ENCODE measurements at places on chromosomes 4 and X.

- DNase-seq = no peak
These were observed 56.0 kb downstream of the TASL start for GRCh38 chrX:30521440-30522182.

- no peak for DNase-seq
These were observed 14.9 kb downstream of the PNMA6F start for GRCh38 chrX:153306527-153307115.

GRCh38 chr4:122784261-122784660, 42.4 kb upstream of the FGF2 start:
- no peak for DNase-seq

GRCh38 chr4:3781193-3781886, 15.2 kb downstream of the ADRA2C start:
- DNase-seq = no peak

- no peak for DNase-seq
These were observed 890 bp downstream of the RASSF6 start for GRCh38 chr4:73619346-73619745.

- DNase-seq = no peak
These were observed 417.9 kb downstream of the FAT4 start for GRCh38 chr4:125732632-125733031.

DNA sequence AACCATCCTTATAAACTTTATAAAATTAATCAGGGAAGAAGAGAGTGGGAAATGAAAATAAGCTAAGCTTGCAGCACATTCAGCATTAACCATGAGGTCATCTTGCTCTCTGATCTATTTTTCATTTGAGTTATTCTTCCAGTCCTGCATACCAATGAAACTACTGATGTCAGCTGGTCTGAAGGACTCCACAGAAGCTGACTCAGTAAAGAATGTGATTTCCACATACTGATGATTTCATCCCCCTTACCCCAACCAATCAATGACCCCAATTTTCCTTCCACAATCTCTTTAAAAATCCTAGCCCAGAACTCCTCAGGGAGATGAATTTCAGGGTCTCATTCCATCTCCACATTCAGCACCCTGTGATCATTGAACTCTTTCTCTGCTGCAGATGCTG, 18.8 kb upstream of the DSPP start:
- DNase-seq = no peak

DNA sequence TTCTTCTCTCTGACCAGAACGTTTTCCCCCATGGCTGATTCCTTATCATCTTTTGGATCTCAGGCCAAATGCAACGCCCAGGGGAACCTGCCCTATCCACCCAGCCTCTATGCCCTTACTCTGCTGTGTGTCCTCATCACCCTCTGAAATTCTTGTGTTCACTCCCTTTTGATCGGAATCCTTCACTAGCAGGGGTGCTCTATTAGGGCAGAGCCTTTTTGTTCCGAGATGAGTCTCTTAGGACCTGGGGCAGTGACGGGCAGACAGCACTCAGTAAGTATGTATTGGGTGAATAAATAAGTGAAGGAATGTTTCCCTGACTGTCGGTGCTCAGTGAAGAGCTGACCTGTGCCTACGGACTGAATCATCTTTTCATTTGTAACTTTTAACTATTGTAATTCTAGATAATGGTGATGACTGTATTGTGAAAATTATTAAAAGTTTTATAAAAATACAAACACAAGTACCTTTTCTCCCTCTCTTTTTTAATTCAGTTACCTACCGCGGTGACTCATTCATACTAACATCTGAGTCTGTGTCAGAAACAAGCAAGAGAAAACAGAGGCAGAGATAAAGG, 4.8 kb upstream of the TENM3 start:
- DNase-seq = no peak

DNA sequence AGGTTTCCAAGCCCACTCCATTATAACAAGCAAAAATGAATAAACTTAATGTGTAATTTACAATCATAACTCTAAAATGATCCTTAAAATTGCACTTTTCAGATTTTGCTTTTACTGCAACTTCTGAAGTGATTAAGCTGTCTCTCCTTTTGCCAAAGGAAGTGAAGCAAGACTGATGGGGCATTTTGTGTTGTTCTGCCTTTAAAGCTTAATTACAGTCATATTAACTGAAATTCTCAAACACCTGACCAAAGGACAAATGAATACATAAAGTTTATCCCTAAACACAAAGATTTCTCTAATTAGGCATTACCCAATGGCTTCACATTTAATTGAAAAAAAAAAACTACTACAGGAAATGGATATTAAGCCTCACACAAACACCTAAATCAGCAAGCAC, 101.8 kb downstream of the ATP11C start:
- no peak for DNase-seq

GRCh38 chrX:71103110-71103983, 3.2 kb downstream of the CXorf65 start:
- DNase-seq = no peak

- no peak for DNase-seq
These were observed 26.8 kb upstream of the SOD3 start for GRCh38 chr4:24768604-24769003.

DNA sequence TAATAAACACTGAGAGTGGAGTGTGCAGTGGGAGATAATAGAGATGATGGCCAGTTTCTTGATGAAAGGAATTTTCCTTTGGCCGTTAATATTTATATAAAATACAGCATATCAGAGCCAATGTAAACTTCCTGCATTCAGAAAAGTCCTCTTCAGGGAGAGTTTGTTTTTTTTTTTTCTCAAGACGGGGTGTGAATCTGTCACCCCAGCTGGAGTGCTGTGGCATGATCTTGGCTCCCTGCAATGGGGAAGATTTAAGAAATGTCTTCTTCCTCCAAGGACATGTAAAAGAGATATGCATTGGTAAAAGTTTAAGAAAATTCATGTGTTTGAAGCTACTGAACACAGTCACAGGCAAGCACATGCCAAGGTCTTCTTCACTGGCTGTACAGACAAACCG, 25.4 kb upstream of the TBC1D9 start:
- no peak for DNase-seq

DNA sequence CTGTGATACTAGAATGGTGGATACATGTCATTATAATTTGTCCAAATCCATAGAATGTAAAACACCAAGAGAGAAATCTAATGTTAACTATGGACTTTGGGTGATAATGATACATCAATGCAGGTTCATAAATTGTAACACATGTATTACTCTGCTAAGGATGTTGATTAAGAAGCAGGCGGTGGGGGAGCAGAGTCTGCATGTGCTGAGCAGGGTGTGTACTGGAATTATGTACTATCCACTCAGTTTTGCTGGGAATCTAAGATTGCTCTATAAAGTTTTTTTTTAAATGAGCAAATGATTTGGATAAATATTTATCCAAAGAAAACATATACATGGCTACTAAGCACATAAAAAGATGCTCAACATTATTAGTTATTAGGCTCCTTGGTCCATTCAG, 15.0 kb upstream of the MANBA start:
- no peak for DNase-seq

GRCh38 chr4:55367084-55367722, 21.2 kb downstream of the SRD5A3 start:
- no peak for DNase-seq

DNA sequence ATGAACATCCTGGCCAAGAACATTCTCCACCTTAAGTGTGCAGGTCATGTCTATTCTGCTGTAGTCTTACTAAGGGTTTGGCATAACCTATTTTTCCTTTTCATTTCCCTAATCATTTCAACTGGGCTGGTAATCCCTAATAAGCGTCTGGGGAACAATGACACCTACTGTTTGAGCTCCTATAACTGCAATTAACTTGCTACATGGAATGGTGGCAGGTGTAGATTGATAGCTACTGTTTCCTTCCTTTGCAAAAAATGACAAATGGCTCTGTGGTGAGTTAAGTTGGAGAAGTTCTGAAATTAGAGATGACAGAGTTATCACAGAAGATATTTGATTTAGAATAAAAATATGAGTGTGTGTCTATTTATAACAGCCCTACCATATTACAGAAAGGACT, 104.5 kb upstream of the NAP1L5 start:
- DNase-seq = no peak

DNA sequence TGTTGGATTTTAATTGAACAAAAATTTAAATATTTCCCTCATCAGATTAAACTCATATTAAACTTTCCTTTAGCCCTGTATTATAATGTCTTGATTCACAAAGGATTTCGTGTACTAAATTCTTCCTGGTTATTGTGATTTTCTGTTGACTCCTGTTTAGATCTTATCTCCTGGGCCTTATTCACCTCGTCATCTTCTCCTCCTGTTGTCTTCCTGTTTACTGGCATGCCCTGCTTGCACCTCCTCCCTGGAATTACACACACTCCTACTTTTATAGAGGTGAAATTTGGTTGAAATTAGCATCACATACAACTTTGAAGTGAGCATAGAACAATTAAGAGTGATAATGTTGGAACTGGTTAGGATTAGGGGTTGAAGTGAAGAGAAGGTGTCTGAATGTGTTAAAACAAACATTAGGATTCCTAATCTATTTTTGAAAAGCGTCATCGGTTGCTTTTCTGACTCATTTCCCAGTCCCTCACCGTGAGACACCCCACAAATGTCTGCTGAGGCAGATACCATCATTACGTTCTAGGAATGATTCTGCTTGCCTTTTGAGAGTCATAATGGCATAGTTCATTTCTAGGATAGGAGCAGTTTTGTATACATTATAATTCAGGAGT, 32.5 kb downstream of the TLL1 start:
- no peak for DNase-seq

DNA sequence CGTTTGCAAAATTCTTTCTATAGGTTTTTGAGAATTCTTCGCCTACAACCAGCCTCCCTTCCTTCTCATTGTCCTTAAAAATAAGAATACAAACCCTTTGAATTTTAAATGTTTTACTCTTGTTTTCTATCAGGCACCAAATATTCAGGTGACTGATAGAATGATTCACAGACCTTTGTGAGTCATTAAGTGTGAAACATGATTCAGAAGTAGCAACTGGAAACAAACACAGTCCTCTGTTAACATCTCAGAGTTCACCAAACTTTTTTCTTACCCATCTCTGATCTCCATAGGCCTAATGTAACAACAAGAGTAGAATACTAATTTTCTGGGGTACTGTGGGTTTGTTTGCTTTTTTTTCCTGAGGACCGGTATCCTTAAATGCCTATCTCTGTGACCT, 63.4 kb upstream of the MAB21L2 start:
- no peak for DNase-seq

DNA sequence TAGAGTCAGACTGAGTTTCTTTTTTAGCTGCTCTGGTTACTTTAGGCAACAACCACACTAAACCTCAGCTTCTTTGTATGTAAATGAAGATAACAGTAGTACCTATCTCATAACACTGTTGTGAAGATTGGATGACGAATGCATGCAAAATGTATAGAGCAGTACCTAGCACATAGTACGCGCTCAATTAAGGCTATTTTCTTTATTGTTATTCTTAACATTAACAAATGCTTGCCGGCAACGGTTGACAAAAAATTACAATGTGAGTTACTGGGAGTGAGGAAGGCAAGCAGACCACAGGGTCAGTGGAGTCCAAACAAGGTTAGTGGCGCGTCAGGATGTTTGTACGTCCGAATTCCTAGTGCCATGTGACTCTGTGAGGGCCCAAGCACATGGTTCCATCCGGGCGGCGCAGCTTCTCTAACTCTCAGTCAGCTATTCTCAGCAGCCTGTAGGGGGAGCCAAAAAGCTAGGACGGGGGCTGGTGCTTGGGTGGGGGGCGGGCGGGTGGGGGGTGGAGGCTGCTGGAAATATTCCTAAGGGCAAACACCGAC, 821 bp upstream of the NALF2 start:
- DNase-seq = no peak

GRCh38 chr4:182306792-182307507, 63.7 kb downstream of the TENM3 start:
- no peak for DNase-seq

DNA sequence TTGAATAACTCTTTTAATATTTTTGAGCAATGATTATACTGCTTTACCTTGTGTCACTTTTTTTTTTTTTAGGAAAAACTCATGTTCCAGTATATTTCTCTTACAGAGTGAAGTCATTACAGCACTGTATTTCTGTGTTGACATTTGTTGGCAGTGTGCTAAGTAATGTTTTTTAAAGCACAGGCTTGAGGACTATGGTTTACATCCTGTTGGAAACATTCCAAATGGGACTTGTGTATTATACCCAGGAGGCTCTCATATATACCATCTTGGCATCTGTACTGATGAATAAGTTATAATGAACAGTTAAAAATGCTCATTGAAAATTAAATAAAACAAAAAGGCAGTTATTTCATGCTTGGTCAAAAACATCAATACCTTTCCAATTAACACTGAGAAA, 33.8 kb downstream of the CEP44 start:
- no peak for DNase-seq

DNA sequence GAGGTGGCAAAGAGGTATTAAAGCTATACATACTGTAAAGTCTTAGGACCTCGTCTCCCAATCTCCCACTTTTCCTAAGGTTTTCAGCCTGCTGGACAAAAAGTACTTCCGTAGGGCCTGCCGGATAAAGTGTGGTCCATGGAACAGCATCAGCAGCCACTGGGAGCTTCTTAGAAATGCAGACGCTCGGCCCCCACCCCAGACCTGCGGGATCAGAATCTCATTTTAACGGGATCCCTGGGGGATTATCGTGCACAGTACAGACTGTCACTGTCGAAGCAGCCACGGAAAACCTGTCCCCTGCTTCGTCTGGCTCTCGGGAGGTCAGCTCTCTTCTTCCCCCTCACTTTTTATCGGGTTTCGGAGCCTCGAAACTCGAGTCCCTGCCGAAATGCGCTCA, 802 bp downstream of the ADGRG2 start:
- DNase-seq = no peak

DNA sequence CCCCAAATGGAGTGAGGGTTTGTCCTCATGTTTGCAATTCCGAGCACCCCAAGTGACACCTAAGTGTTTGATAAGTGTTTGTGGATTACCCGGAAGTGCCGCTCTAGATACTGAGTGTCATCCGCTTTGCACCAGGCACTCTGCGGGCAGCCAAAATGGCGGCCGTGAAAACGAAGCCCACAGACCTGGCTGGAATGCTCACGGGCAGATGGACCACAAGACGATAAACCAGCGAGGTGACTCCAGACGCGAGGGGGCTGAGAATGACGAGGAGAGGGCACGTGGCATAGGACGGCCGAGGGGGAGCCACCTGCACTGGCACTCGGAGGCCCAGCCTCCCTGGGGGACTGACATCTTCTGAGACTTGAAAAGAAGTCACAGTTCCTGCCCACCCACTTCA, 51.0 kb downstream of the PPP2R2C start:
- no peak for DNase-seq

All from stimulated activated CD4-positive, alpha-beta T cell treated with anti-CD3 and anti-CD28 coated beads, TNF-alpha, amount 100 ng/mL, for 24 hours (primary cell).